ENCODE measurements at places on chromosomes 5 and 9.

DNA sequence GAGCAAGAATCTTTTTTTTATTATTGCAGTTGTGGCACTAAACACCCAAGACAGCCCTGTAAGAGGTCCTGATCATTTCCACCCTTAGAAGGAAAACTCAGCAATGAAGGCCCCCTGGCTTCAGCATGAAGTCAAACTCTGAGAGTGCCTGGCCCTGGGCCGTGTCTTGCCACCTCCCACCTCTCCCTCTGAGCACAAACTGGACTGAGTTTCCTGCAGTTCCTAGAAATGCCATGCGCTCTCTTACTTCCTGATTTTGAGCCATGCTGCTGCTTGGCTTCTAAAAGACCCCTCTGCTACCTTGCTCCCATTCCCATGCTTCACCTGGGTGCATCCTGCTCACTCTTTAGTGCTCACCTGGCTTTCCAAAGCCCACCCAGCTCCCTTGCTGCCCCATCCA is 140.4 kb upstream of the KLF9 start:
- DNase-seq: no peak

GRCh38 chr5:124888622-124889485 is 142.4 kb upstream of the ZNF608 start:
- no peak for DNase-seq

GRCh38 chr5:97182571-97183099 is 412 bp downstream of the RIOK2 start:
- no peak for DNase-seq

DNA sequence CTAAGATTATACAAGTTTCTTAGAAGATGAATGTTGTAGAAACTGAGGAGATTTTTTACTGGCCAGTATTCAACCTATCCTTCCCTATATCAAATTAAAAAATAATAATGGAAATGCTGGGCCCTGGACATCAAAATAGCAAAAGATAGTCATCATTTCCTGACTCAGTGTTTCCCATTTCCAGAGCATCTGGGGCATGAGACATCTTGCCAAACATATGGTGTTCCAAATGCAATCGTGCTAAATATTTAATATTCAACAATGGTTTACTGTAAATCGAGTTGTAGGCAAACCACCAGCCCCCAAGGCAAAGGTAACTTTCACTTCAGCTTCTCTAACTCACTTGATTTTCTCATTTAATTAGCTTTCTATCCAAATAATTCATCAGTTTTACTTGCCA is 152.9 kb downstream of the FRMD3 start:
- DNase-seq: no peak

GRCh38 chr5:42894057-42894456 is 82.4 kb upstream of the SELENOP start:
- DNase-seq: no peak

- DNase-seq: no peak
Observed at GRCh38 chr5:116645627-116646026, 71.0 kb upstream of the SEMA6A start.

GRCh38 chr9:95901506-95901905 is 26.0 kb downstream of the ERCC6L2 start:
- DNase-seq: no peak

DNA sequence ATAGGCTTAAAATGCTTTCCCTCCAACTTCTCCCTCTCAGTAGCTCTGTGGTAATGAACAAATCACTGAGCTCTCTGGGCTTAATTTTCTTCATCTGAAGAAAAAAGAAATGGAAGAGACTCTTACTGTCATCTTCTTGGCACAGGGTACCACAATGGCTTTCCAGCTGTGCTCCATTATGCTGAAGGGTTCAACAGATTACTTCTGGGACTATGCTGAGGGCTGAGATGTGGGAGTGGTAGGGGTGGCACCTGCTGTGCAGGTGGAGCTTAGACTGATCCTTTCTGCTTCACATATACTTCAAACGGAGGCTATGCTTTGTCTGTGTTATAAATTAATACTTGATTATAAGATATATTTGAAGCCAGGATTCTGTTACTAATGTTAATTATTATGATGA is 840.2 kb upstream of the C9orf72 start:
- DNase-seq: no peak

- DNase-seq: no peak
Observed at GRCh38 chr9:1647776-1648175, 367.4 kb upstream of the SMARCA2 start.

- no peak for DNase-seq
Observed at GRCh38 chr9:89808076-89808755, 203.4 kb downstream of the GADD45G start.

DNA sequence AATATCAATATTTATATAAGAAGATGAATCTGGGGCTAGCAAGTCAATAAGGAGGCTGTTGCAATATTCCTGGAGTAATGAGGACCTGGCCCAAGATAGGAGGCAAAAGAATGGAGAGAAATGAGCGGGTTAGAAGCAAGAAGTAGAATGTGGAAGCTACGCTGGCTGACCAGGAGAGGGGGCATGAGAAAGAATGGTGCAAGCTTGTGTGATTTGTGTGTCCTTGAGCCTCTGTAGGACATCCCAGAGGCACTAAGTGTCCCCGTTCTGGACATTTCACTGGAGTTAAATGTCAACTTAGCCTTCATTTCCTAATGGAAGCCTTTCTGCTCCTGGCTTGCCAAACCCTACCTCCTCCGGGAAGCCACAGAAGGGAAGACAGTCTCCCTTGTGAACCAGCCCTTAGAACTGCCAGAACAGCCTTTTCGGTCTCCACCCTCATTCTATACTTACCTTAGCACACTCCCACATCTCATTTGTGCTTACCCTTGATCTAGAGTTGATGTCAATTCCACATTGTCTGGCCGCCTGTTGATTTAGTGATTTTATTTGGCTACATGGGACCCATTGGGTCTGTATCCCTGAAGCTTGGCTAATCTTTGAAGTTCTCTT is 6.7 kb upstream of the PDE6A start:
- DNase-seq: no peak

DNA sequence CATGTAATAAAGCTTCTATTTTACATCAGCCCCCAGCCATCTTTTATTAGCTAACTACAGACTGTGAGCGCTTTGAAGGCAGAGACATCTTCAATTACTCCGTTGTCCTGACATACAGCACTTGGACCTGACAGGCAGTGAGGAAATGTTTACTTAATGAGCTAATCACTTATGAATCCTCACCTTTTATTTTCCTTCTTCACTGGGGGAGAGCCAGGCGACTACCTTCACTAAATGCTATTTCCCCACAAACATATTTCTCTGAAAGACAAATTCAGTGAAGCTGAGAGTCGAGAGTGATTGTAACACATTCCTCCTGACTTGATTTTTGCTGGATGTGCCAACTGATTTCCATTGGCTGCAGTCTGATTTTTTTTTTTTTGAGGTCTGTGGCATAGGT is 192.1 kb upstream of the CLINT1 start:
- no peak for DNase-seq

GRCh38 chr5:152686931-152687330 is 281.9 kb upstream of the NMUR2 start:
- no peak for DNase-seq

DNA sequence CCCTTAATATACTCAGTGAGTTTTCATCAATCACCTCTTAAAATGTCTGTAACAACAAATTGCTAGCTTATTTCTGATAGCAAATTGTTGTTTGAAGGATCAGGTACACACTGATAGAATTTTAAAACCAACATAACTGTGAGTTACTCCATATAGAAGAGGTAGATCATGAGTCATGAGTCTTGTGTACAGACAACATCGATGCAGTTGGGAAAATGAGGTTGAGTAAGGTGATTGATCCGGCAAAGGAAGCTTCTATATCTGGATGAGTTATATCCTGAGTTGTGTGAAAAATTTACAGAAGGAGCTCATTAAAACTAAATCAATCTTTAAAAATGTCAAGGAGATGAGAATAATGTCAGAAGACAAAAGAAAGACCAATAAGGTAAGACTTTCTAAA is 604.6 kb upstream of the RGMB start:
- DNase-seq: no peak

DNA sequence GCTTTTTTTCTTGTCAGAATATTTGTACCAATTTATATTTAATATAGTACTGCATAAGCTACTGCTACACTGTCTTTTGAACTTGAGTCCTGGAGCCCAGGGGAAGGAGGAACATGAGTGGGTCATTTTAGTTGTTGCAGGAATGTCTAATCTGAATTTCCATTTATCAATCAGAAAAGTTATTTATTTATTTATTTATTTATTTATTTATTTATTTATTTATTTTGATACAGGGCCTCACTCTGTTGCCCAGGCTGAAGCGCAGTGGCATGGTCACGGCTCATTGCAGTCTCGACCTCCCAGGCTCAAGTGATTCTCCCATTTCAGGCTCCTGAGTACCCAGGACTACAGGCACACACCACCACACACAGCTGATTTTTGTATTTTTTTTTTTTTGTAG is 712.6 kb downstream of the NR2F1-AS1 start:
- DNase-seq: no peak

DNA sequence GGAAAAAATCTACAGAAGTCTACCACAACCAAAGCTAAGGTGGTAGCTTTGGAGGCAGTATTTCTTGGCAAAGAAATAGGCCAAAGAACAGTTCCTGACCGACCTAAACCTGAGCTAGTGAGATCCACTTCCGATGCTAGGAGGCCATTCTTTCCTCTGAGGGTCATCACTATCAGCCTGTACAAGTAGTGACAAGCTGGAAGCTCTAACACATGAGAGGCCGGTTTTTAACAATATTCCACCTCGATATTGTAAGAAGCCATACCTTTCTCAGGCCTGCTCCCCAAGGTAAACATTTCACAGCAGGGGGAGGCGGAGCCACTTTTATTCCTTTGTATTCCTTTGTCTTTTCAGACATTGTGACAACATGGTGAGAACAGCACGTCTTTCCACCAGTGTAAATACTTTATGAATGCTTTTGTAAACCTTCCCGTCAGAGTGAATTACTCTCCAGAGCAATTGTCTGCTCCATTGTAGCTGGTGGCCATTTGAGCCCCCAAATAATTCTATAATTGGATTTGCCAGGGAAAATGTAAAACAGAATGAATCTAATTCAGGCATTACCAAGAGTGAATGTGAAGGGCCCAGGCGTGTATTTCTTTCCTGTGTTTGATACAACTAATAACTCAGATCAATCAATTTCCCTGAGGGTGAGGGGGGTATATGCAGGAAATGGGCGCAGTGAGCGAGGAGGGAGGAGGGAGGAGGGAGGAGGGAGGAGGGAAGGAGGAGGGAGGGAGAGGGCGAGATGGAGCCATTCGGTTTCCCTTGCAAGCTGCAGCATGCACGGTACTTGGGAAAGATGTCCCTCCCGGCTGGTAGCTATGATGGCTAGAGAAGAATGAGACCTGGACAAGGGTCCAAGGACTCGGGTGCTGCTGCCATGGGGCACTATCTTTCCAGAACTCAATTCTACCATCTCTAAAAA is 166.6 kb downstream of the CDK5RAP2 start:
- DNase-seq: no peak

GRCh38 chr5:39266442-39266841 is 47.1 kb upstream of the FYB1 start:
- DNase-seq: no peak

DNA sequence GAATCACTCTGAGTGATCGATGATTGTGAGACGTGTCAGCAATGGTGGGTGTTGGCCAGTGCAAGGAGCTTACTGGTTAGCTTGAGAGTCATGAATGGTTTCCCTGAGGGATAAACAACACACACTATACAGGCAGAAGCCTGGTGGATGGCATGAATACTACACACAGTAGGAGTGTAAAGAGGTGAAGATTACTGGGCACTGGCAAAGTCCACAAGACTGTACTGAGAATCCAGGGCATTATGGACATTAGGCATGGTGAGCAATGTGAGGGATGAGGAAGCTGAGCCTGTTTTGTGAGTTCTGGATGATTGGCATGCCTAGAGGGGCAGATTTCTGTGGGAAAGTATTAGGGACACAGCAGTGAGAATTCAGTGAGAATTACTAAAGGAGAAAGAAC is 71.3 kb downstream of the KDM4C start:
- DNase-seq: no peak

- DNase-seq: no peak
Observed at GRCh38 chr5:138603249-138603920, 28.2 kb upstream of the HSPA9 start.

DNA sequence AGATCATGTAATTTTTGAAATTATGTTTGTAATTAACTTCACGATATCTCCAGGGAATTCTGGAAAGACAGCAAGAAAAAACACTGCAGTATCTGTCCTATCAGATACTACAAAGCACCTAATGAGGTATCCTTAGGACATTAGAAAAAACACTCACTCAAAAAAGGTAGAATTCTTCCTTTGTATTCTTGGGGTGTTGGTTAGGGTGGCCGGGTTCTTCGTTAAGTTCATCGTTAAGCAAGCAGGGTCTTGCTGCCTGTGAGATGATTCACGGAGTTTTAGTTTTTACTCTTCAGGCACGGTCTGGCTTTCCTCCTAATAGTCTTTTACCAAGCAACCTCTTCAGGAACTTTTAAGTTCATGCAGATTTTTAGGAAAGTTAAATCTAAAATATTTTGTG is 91.4 kb upstream of the IRX4 start:
- no peak for DNase-seq

GRCh38 chr9:130110166-130110565 is 56.5 kb downstream of the GPR107 start:
- DNase-seq: no peak
